ENCODE measurements at places on chromosomes 1 and 21.

GRCh38 chr1:111505641-111506119, 2.2 kb upstream of the ADORA3 start:
- DNase-seq = no peak

DNA sequence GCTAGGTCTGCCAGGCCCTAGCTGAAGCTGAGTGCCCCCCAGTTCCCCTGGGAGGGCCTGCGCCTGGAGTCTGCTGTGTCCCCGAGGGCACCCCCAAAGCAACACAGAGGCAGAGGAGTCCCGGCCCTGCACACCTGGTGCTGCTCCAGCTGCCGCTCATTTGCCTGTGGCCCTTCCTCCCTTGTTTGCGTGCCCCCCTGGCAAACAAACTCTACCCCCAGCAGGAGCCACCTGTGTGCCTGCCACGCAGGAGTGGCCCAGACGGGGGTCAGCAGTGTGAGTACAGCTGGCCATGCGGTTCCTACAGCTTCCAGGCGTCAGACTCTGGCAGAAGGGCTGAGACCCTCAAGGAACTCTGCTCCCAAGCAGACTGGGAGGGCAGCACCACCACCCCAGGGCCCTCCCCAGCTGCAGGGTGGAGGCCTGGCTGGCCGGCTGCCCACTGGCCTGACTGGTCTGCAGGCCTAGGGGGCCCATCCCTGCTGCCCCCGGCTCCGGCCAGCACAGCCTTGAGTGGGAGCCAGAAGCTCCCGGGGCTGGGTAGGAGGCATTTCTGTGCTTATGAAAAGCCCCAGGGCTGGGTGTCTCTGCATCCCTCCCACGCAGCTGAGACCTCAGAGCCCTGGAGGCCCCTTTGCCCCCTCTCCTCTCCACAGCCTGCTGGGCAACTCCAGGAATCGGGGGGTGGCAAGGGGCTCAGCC, 563 bp upstream of the TAS1R3 start:
- DNase-seq = no peak

- DNase-seq = no peak
Observed at GRCh38 chr1:150798525-150798924, 9.5 kb downstream of the CTSK start.

- no peak for DNase-seq
Observed at GRCh38 chr1:76871355-76871974, 4.2 kb downstream of the ST6GALNAC5 start.

DNA sequence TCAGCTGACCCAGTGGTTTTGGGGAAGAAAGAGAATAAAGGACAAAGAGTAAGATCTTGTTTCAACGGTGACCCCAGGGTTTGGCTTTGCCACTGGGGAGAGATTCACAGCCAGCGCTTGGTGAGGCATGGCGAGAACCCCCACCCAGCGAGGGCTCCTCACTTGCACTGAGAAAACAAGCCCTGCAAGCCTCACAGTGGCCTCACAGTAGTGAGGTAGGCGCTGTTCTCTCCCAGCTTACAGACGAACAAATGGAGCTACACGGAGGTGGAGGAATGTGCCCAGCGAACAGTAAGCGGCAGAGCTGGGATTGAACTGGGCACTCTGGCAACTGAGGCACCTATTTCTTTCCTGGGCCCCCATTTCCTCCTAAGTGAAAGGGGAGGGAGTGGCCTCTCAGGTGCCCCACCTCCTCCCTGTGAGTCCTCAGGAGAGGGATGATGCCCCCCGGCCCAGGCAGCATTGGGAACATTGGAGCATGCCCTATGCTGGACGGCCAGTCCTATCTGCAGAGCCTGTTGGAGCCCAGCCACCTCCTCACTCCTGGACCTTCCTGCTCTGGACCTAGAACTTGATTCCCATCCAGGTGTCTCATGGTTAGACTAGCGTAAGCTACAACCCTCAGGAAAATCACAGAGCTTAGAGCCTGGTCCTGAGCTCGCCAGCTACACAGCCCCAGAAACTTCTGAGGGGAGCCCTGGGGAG, 73.4 kb upstream of the EDN2 start:
- DNase-seq = no peak

DNA sequence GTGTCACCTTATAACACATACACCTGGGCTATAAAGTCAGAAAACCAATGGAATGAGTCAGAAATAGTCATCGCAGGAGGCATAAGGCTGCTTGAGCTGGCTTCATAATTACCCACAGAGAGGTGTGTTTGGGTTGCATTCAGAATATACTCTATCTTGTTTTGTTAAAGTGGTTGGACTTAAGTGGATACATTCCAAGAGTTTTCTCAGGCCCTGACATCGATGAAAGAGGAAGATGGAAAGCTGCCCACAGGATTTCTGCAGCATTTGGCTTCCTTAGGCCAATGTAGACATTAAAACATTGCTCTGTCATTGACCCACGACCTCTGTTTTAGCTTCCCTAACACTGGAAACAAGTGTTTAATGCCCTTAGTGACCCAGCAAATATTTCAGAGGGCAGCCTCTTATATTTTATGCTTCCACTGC, 18.6 kb upstream of the BCL10 start:
- DNase-seq = no peak

- no peak for DNase-seq
Observed at GRCh38 chr1:53163291-53163768, 20.9 kb upstream of the SLC1A7 start.

DNA sequence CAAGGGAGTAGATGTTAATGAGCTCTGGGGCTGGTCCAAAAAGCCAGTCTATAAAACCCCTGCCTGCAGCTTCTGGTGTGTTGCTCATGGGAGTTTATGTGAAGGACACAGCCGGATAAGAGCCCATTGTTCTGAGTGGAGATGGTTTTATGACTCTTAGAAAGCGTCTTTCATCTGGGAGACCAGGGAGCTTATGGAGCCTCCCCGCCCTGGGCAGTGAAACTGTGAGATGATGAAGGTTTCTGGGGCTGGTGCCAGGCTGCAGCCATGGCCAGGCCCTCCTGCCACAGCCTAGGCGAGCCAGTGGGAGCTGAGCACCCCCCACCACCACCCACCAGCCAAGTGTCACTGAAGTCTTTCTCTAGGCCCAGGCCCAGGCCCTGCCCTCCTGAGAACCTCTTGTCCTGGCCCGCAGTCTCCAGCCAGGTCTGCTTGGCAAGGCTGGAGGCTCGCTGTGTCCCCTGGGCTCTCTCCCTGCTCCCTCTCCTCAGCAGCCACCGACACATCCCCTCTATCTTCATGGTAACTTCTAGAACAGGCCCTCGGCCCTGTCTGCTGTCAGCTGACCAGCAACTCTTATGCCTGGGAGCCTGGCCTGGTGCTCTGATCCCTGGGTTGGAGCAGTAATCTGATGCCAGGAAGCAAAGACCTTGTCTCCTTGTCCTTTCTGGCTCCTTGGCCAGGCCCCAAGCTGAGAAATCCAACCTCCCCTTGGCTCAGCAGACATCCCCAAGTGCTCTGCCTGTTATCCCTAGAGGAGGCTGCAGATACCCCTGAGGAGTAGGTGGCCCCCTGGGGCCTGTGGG, 7.6 kb upstream of the ARHGEF10L start:
- no peak for DNase-seq

- DNase-seq = no peak
Observed at GRCh38 chr1:234125283-234125682, 220.8 kb downstream of the SLC35F3 start.

- no peak for DNase-seq
Observed at GRCh38 chr1:245156736-245157505, 2.1 kb downstream of the KIF26B start.

DNA sequence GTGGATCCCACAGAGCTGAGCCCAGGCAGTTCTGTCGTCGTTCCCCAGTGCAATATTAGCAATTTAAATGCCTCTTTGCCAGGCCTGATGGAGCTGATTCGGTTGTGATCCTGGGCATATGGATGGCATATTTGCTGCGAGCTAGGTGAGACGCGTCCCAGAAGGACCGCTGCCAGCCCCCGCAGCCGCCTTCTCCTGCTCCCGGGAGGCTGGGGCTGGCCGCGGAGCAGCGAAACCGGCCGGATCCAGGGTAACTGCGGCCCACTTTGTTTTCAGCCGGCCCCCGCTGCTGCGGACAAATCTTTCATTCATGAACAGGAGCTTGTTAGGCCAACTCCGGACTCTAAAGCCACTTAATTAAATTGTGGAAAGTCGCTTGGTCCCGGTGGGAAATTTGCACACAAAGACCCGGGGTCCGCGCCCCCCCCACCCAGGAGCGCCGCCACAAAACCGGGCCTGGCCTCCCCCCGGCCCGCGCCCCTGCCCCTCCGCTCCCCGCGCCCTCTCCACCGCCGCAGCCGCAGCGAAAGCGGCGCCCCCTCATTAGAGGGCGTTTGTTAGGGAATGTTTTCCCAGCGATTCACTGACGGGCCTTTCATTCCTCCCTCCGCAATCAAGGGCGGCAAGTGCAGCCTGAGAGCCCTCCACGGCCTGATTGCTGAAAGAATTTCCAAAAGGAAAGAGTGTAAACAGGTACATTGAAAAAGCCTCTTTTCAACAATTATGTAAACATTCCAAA, 383.3 kb downstream of the RRAGC start:
- DNase-seq = no peak

- no peak for DNase-seq
Observed at GRCh38 chr1:212591922-212592321, 16.6 kb upstream of the ATF3 start.

DNA sequence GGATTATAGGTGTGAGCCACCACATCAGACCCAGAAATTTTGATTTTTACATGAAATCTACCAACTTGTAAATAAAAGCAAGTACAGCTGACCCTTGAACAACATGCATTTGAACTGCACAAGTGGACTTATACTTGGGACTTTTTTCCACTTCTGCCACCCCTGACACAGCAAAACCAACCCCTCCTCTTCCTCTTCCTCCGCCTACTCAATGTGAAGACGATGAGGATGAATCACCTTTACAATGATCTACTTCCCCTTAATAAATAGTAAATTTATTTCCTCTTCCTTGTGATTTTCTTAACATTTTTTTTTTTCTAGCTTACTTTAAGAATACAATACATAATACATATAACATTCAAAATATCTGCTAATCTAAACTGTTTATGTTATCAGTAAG, 17.5 kb upstream of the YRDC start:
- DNase-seq = no peak

GRCh38 chr1:156828400-156829124, 11.9 kb upstream of the SH2D2A start:
- DNase-seq = no peak

- DNase-seq = no peak
Observed at GRCh38 chr1:118535901-118536300, 350.9 kb upstream of the SPAG17 start.

DNA sequence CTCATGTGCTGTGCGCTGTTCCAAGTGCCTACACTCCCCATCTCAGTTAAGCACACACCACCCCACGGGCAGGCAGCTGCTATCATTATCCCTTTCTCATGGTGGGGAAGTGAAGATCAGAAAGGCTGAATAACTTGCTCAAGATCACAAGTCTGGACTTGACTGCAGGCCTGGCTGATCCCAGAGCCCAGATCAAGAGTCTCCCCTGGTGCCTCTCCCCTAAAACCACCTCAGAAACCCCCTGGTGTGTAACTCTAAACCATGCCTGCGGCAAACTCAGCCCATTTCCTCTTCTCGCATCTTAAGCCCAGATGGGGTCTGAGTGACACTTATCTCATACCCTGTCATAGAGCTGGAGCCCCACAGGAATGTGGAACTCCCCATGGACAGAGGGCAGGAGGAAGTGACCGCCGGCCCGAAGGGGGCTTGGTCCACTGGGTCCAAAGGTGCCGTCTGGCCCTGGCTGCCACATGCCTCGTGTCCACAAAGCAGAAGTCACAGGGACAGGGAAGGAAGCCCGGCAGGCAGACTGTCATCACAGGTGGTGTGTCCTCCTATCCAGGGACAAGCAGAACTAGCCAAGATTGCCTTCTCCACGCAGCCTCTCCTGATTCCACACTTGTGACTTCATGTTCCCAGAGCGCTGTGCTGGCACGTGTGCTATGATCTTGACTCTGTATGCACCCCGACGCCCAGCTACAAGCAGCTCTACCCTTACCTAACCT, 92.1 kb downstream of the SYF2 start:
- DNase-seq = no peak

DNA sequence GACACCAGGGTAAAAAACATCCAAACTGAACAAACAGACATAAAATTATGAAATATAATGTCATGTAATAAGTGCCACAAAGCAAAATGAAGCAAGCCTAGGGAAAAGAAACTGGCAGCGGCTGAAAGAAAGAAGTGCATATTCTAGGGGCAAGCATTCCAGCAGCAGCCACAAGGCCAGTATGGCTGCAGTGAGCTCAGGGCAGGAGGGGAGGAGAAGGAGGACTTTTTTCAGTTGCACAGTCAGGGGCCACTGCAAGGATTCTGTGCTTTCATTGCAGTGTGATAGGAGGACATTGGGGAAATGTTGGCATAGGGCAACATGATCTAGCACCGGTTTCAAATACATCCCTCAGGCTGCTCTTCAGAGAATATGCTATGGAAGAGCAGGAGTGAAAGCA, 263.8 kb downstream of the NEGR1 start:
- DNase-seq = no peak

DNA sequence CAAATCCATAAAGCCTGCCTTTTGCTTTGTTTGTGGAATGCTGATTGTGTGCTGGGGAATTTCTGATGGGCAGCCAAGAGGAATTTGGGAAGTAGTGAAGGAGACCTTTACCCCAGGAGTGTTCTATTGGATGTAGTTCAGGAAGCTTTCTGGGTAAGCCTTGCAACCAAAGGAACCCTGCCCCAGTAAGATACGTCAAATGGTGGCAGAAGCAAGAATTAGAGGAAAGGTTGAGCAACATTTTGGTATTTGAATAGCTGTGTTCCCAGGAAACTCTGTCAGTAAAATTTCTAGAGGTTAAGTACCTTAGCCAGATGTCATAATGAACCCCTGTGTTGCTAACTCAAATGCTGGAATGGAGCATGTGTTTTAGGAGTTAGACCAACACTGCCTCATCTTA, 6.4 kb downstream of the MGST3 start:
- DNase-seq = no peak

- DNase-seq = no peak
Observed at GRCh38 chr1:64967381-64967780, 1.0 kb upstream of the JAK1 start.

GRCh38 chr1:219066631-219067349, 106.9 kb upstream of the LYPLAL1 start:
- no peak for DNase-seq

DNA sequence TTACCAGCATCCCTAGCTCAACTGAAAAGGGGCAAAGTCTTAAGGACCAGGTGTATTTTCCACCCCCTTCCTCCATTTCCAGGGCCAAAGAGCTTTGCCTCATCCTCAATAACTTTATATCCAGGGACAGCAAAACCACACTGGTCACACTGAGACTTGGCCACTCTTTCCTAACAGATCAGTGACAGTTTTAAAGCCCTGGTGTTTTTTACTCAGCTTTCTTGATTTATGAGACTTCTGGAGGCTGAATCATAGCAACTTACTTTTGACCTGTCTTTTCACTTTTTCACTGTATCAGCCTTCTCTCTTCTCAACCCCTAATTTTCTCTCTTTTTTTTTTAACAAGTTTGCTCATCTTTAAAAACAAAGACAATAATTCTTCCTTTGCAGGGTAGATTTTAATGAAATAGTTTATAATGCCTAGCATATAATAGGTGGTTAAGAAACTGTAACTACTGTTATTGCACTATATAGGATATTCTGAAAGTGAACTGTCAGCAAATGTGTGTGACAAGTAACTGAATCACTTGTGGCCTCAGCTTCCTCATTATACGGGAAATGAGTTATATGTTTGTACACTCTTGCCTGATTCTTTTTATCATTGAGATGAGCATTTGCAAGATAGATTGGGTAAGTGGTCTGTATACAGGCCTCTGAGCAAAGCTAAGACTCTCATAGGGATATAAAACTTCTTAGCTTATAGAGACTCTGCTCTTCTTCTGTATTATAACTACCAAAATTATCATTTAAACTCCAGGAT, 19.7 kb upstream of the DYNLT5 start:
- DNase-seq = no peak
